ENCODE measurements at places on chromosomes 5 and 9. TPM values are rescaled to one million over a fixed set of nuclear protein-coding genes. Genes with fewer than 3 reads are reported as not detected.

ACOT12 gene
- not detected for total RNA-seq

DNA sequence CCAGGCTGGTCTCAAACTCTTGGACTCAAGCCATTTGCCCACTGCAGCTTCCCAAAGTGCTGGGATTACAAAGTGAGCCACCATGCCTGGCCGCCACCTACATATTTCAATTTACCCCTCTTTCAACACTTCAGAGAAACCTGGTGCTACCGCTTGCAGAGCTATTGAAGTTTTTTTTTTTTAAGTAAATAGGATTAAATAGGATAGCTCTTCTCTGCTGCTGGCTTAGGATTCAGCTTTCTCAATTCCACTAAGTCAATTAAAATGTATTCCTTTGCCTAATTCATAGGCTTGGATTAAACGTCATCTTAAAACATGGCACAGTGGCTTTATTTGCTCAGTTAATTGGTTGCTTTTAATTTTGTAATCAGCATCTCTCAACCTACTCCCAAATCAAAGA lies 41.0 kb downstream of the KIAA1191 start:
- DNase-seq, result no peak

DNA sequence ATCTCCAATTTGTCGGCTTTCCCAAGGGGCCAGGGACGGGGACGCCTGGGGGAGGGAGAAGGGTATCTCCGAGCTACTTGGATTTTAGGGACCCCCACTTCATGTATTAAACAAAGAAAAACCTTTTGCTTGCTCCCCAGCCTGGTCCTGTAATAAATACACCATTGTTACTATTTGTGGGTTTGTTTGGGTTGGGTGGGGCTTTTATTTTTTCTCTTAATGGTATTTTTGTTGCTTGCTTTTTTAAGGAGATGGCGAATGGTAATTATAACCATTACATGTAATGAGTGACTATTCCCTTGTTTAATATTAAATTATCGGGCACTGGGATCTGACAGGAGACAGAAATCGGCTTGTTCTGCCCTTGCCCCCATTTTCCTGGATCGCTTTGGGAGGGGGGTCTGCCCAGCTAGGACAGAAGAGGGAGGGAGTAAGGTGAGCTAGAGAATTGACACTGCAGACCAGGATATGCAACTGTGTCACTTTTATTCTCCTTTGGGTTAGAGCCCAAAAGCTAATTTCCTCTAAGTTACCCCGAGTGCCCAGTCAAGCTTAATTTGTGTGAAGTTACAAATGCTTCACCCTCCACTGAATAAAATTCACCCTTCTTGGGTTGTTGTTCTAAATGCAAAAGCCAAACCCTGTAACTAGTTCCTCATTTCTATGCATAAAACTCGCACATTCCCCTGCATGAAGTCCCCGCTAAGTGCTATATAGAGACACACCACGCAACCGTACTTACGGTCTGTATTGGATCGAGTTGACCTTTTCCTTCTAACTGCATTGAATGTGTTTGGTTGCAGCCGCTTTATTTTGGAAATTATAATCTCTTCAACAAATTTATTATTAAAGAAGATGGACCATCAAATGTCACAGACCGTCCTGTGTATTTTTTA lies 1.6 kb upstream of the ZNF608 start:
- no peak for DNase-seq

GRCh38 chr5:43997647-43998272 lies 391.5 kb downstream of the FGF10 start:
- no peak for DNase-seq

LURAP1L gene
- total RNA-seq, result 4.7 TPM

GRCh38 chr9:115629879-115630840 lies 512.2 kb upstream of the TNC start:
- no peak for DNase-seq

GRCh38 chr5:171155621-171156020 lies 153.4 kb upstream of the TLX3 start:
- DNase-seq, result no peak

All from left cardiac atrium (tissue), 4 donors.